Activated CD8-positive, alpha-beta memory T cell treated with anti-CD3 and anti-CD28 coated beads for 4 hours (primary cell): ENCODE measurements at places on chromosomes 11 and 22.

- peak; percentile 15 for DNase-seq
These were observed 3.2 kb upstream of the EMID1 start for GRCh38 chr22:29202212-29203192.

GRCh38 chr11:120869097-120869496, 154.8 kb upstream of the TBCEL start:
- DNase-seq: no peak

DNA sequence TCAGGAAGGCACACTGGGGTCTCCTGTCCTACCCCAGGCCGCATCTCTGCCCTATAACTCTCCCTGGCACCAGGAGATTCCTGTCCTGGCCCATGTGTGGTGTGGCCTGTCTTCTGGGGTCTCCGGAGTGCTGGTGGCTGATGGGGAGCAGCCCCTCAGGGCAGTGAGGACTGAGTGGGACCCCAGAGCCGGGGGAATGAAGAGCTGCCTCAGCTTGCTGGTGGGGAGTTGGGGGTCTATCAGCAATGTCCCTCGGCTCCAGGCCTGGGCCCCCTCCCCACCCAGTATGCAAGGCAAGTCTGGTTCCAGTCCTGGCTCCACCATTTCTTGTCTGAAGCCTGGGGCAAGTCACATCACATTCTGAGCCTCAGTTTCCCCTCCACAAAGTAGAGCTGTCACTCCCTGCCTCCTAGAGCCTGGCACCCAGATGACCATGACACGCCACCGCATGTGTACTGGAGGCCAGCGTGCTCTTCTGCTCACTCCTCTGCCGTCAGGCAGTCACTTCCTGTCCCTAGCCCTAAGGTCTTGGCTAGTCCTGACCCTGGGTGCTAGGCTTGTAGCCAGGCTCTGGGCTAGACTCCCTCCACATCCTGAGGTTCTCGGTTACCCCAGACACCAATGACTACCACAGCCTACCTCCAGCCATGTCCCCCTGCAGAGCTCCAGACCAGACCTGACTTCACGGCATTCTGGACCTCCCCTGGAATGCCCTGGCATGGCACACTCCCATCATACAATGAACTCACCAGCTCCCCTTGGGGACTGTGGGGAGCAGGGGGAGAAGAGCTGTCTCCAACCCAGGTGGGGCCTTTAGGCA, 12.8 kb downstream of the ARAP1 start:
- no peak for DNase-seq

GRCh38 chr11:125164422-125165110, at the start of gene PKNOX2:
Gene PKNOX2 (plus strand): TSS chr11:125164751. CDS start chr11:125351306, 186,555 bp downstream.
- peak; percentile 56 for DNase-seq

- DNase-seq: no peak
These were observed 11.8 kb downstream of the DGCR8 start for GRCh38 chr22:20091690-20092476.

DNA sequence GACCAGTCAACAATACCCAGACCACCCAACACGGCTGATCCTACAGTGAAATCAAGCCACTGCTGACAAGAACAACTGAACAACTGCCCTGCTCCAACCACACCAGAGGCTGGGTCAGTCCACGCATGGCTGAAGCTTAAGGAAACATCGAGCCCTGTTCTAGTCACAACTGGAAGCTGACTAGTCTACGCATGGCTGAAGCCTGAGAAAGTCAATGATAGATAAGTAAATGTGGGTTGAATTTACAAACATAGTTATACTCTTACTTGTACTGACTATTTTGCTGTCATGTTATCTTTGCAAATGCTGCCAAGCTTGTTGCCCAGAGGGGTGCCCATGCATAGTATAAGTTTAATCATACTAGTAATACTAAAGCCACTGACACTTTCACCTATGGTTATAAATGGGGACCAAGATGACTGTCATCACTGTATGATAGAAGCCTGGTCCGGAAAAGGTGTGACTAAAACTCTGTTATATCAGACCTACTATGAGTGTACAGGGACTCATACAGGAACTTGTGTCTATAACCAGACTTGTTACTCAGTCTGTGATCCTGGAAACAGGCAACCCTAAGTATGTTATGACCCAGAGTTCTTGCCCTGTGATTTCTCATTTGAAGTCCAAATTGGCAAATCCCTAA, 43.4 kb upstream of the GLYAT start:
- no peak for DNase-seq

GRCh38 chr11:23272095-23272494, 411.8 kb upstream of the CCDC179 start:
- no peak for DNase-seq

DNA sequence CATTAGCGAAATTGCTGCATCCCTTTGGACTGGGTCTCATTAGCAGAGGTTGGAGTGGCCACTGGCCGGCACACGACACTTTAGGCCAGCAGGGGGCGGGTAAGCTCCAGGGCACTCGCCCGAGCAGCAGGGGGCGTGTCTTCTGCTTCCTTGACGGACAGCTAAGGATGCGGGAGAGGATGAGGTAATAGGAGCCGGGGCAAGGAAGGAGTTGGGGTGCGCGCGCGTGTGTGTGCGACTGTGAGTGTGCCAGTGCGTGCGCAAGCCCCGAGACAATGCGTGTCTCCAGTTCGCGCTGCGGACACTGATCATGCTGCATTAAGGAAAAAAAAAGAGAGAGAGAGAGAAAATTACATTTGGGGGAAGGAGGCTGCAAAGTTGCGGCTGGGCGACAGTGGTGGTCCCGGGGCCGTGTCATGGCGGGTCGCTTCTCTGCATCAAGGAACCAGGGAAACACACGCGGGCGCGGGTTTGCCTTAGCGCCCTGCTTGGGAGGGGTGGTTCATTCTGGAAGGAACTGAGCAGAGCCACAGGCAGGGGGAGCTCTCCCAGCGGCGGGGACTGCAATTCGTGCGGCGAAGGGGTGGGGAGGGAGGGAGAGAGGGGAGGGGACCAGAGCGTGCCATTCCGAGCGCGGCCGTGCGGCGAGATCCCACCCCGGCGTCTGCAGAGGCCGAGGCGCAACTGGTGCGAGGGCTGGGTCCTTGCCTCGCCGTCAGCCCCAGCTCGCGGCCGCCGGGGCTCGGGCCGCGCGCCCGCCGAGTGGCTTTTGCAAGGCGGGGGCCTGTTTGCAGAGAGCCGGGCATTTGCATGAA, at the start of gene DTX4:
TSS of gene DTX4 (plus strand) at position 625 of the 815 bp plus-strand sequence. CDS start 464 bp downstream, outside the sequence.
- peak; percentile 74 for DNase-seq

- no peak for DNase-seq
These were observed 50.6 kb upstream of the RFPL3 start for GRCh38 chr22:32307055-32307454.

DNA sequence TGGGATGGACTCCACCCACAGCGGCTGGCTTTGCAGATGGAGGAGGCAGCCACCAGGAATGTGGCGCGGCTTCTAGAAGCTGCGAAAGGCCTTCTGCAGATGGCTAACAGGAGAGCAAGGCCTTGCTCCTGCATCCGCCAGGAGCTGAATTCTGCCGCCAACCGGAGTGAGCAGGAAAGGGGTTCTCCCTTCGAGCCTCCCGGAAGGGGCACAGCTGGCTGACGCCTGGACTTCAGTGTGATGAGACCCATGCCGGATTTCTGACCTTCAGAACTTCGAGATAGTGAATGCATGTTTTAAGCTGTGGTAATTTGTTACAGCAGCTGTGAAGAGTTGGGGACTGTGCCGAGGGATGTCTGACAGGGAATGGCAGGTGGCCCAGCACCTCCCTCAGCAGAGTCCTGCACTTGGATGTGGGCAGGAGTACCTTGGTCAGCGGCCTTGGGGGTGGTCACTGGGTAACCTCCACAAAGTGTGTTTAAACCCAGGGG, 7.7 kb downstream of the TBC1D22A start:
- no peak for DNase-seq

GRCh38 chr11:90947930-90948329, 725.1 kb upstream of the CHORDC1 start:
- DNase-seq: no peak

DNA sequence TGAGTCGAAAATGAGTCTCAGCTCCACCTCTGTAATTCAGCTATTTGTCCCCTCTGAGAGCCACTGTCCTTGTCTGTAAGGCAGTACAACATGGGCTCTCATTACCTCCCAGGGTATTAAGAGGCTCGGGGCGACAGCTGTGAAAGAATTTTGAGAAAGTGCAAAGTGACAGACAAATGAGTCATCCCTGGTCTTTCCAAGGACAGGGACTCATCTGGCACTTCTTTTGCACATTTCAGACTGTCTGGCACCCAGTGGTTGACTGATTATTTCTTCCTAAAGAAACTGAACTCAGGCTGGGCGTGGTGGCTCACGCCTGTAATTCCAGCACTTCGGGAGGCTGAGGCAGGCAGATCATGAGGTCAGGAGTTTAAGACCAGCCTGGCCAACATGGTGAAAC, 62.1 kb upstream of the ARFGAP3 start:
- no peak for DNase-seq

DNA sequence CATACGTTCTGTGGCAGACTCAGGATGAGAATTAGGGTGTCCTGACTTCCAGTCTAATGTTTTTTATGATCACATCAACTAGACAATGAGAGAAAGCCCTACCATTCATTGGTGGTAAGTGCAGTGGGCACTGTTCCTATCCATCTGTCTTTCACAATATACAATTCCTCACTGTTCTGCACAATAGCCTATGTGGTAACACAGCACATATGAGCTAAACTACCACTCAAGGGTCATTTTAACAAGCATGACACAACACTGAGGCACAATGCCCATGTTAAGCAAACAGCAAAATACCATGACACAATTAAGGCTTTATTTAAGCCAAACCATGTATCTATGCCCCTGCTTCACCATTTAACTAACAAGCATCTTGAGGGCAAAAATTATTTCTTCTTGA, 52.3 kb downstream of the SIK3 start:
- no peak for DNase-seq

GRCh38 chr11:112922606-112923005, 38.6 kb upstream of the NCAM1 start:
- no peak for DNase-seq

GRCh38 chr22:19478901-19479354, at the start of gene UFD1:
Gene UFD1 (minus strand): TSS chr22:19479193. CDS start chr22:19479085, 108 bp downstream.
- peak; percentile 57 for DNase-seq
